Lower leg skin (tissue), 4 donors: ENCODE measurements at places on chromosomes 2 and 18. TPM values are rescaled to one million over a fixed set of nuclear protein-coding genes. Genes with fewer than 3 reads are reported as not detected.

The FBXO36 gene
- total RNA-seq, result 6.8 TPM

The DNAJC5G gene
- not detected for total RNA-seq

The SPDYA gene
- 0.71 TPM for total RNA-seq

The NEU4 gene
- not detected for total RNA-seq

The GULP1 gene
- total RNA-seq, result 18.7 TPM

The SERPINB3 gene
- 7.3 TPM for total RNA-seq

The TCF23 gene
- not detected for total RNA-seq

The HOXD4 gene
- total RNA-seq, result 2.6 TPM

The CDH2 gene
- 0.81 TPM for total RNA-seq

The ZNF407 gene
- 7.0 TPM for total RNA-seq

The COMMD1 gene
- total RNA-seq, result 46.9 TPM

The OR6B2 gene
- not detected for total RNA-seq

The SCYGR8 gene
- 13.4 TPM for total RNA-seq

The ARHGAP15 gene
- 4.6 TPM for total RNA-seq

The EMILIN2 gene
- 4.0 TPM for total RNA-seq

The SLC40A1 gene
- 16.0 TPM for total RNA-seq

The WDSUB1 gene
- 5.2 TPM for total RNA-seq

The VIT gene
- 16.3 TPM for total RNA-seq

The ONECUT2 gene
- not detected for total RNA-seq

The ATOH8 gene
- 79.8 TPM for total RNA-seq

The STEAP3 gene
- total RNA-seq, result 19.6 TPM

The CD8B2 gene
- 0.17 TPM for total RNA-seq

The CNNM4 gene
- total RNA-seq, result 19.3 TPM

The AFF3 gene
- 2.1 TPM for total RNA-seq

The MYCN gene
- 0.15 TPM for total RNA-seq

The OBSL1 gene
- 49.8 TPM for total RNA-seq

The SERPINB2 gene
- 88.7 TPM for total RNA-seq

The KCNG3 gene
- total RNA-seq, result 0.25 TPM

The IL1RL2 gene
- 16.4 TPM for total RNA-seq

The WDR33 gene
- 31.6 TPM for total RNA-seq

The TMEM87B gene
- total RNA-seq, result 21.5 TPM

The PTCD3 gene
- 98.7 TPM for total RNA-seq

The FEV gene
- not detected for total RNA-seq

The FLACC1 gene
- 0.59 TPM for total RNA-seq

The UPP2 gene
- total RNA-seq, result not detected

The HOXD8 gene
- total RNA-seq, result 8.9 TPM

The KRTCAP3 gene
- 26.0 TPM for total RNA-seq
